Stimulated activated CD4-positive, alpha-beta T cell treated with anti-CD3 and anti-CD28 coated beads, Interleukin-15, amount 100 ng/mL, for 1 hour (primary cell): ENCODE measurements at places on chromosomes 6 and 20.

- no peak for DNase-seq
Measured at GRCh38 chr6:138098306-138098705, 8.9 kb downstream of the PERP start.

GRCh38 chr20:62197801-62198200 lies 15.0 kb downstream of the MTG2 start:
- no peak for DNase-seq

- no peak for DNase-seq
Measured at GRCh38 chr6:141925001-141925400, 207.7 kb upstream of the GJE1 start.

DNA sequence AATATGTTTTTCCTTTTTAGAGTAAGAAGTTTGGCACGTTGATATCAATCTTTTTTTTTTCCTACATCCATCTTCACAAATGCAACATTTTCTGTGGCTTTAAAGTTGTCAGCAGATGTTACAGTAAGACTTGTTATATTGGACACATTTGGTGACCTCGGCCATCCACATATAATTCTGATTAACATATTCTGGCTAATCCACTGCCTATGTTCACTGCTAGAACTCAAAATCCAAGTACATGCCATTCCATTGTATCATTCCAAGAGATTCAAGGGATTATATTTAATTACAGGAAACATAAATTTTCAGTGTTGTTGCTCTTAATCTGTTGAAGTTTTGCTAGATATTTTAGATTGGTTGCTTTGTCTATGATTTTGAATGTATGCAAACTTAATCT lies 367.6 kb downstream of the TENT5A start:
- no peak for DNase-seq

DNA sequence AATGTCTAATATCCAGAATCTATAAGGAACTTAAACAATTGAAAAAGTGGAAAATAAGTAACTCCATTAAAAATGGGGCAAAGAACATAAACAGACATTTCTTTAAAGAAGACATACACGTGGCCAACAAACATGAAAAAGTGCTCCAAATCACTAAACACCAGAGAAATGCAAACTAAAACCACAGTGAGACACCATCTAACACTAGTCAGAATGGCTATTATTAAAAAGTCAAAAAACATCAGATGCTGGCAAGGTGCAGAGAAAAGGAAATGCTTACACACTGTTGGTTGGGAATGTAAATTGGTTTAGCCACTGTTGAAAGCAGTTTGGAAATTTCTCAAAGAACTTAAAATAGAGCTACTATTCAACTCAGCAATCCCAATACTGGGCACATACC lies 169.2 kb upstream of the MANEA start:
- DNase-seq, result no peak

- DNase-seq, result no peak
Measured at GRCh38 chr6:31473780-31474761, 23.9 kb upstream of the MICB start.

GRCh38 chr6:28657769-28658465 lies 132.2 kb downstream of the GPX5 start:
- DNase-seq, result no peak

DNA sequence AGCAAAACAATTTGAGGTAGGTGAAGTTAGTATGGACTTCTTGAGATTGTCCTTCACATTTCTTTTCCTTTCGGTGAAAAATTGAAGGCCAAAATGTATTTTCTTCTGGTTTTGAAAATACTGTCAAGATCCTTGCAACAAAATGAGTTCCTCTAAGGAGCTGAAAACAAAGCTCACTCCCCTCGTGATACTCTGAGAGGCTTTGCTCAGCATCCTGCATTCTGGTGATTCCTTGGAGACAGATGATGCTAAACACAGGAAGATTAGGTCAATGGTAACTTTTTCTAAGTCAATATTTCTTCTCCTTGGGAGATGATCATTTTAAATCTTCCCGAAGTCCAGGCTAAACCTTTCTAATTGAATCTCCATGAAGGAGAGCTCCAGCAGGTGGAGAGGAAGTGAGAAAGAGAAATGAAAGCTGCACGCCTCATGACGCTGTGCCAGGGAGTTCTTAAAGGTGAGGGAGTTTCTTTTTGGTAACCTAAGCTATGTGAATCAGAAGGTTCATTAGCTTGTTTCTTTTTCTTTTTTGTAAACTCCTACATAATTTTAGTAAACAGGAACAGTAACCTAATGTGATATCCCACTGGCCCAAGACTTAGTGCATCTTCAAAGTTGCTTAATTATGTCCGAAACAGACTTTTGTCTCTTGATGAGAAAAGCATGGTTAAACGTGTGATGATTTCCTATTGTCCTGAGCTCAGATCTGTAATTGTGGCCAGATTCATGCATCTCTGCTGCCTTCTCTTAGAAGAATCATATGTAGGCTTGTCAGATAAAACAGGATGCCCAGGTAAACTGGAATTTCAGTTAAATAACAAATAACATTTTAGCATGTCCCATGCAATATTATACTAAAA lies 15.0 kb downstream of the ESR1 start:
- DNase-seq, result no peak

DNA sequence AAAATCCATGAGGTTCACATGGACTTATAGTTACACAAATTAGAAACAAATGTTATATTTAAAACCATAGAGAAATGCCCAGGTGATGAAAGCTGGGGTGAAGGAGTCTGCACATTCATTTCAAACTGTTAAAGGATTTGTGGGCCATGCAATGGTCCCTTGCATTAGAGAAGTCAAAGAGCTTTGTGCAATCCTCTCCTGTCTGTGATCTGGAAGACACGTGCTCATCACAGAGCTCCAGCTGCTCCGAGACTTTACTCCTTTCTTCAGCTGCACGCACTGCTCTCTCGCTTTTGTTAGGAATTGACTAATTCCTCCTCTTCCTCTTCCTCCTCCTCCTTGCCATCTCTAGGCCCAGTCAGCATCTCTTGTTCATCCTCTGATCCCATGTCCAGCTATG lies 4.1 kb upstream of the AIF1 start:
- DNase-seq, result no peak

DNA sequence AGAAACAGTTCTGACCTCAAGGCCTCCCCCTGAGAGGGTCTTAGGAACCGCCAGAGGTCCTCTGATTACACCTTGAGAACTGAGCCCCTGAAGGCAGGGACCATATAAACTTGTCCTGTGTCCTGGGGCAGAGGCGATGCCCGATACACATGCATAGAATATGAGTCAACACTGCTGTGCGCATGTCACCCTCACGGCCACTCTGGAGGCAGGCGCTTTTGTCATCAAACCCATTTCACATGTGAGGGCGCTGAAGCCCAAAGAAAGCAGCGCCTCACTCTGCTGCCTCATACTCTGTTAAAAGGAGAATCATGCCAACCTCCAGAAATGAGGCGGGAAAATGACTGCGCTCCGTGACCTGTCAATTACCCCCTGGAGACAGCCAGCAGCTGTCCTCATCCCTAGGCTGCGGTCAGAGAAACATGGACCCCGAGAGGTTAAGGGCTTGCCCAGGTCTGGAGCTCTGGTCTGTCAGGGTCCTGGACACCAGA lies 158.3 kb downstream of the GRM4 start:
- no peak for DNase-seq

DNA sequence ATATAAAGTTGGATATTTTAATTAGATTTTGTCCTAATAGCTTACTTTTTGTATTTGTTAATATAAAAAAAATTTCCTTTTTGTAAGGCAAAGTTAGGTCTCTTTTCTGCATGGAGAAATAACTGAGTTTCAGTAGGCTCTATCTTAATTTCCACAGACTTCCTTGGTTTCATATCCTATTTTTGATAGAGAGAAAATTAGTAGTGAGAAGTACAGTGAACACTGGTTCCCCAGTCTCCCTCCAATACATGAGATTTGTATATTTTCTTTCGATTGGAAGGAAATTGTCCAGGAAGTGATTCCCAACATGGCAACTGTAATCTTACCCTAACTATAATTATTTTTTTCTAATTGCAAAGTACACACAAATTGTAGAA lies 26.4 kb downstream of the TRIM27 start:
- DNase-seq, result no peak

- no peak for DNase-seq
Measured at GRCh38 chr20:55530763-55531162, 474.6 kb downstream of the CBLN4 start.

- DNase-seq, result no peak
Measured at GRCh38 chr6:35905141-35905785, 15.6 kb downstream of the SRPK1 start.

DNA sequence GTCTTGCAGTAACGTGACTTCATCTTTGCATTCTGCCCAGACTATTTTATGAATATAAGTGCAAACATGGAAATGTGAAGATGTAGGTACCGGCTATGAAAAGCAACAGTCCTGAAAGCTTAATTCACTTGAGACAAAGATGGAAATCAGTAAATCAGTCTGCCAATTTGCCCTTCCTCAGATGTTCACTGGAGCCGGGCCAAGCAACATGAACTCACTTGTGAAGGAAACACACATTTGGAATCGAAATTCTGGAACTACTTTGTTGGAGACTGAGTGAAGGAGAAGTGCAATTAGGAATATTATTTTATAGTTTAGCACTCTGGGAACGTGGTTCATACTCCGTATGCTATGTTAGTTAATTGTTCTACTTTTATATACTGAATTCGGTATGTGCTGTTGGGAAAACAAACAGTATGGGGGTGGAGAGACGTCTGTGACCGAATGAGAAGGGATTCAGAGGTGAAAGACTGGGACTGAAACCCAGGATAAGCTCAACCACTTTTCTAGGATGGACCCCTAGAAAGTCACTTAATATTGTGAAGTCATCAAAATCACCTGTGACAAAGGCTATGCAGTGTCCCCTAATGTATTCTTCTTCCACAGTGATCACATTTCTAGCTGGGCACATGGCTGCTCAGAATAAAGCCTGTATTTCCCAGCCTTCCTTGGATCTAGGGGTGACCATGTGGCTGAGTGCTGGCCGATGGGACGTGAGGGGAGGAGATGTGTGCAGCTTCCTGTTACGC lies 95.5 kb downstream of the PREX1 start:
- no peak for DNase-seq

DNA sequence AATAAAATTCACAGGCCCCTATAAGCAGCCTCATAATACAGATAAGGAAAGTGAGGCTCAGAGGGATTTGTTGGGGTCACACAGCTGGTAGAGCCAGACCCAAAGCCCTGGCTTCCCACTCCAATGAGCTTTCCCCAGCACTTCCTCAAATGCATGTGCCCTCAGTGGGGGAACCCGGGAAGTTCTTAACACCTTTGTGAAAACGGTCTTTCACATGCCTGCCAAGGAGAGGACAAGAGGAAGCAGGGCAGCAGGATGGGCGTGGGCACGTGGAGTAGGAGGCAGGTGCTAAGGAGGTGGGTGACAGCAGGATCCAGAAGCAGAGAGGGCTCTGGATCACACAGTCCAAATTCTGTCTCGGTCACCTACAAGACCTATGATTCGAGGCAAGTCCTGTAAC lies 598 bp downstream of the PI16 start:
- DNase-seq, result no peak

- no peak for DNase-seq
Measured at GRCh38 chr6:53018446-53018845, 23.4 kb upstream of the GSTA4 start.

DNA sequence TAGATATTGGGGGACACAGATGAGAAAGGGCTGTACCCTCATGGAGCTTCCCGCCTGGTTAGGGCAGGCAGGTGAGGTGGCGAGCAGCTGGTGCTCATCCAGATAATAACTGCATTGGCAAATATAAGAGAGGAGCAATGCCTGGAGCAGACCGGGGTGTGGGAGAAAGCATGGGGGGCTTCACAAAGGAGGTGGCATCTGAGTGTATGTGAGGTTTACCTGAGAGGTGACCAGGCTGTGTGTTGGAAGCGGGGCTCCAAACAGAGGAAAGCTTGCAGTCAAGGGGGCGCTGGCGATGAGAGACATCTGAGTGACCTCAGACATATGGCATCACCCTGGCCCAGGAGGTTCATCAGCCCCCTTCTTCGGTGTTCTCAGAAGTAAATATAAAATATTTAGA lies 72.1 kb upstream of the PMEPA1 start:
- no peak for DNase-seq

DNA sequence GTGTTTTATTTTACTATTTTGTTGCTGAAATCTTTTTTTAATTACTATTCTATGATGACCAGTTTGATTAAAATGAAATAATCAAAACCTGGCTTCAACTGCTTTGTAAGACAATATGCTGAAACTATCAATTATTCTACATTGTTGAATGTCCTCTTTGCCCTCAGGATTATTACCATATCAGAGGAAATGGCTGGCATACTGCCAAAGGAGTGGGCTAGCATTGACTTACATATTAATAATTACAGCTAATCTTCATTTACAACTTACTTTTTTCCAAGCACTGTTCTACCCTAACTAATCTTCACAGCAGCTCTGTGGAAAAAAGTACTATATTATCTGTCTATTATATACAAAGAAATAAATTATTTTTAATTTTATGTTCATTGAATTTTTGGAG lies 560.5 kb downstream of the BCKDHB start:
- no peak for DNase-seq

- DNase-seq, result no peak
Measured at GRCh38 chr20:42419814-42420532, 769.7 kb downstream of the PTPRT start.

GRCh38 chr6:53461041-53461656 lies 83.8 kb downstream of the GCLC start:
- no peak for DNase-seq

DNA sequence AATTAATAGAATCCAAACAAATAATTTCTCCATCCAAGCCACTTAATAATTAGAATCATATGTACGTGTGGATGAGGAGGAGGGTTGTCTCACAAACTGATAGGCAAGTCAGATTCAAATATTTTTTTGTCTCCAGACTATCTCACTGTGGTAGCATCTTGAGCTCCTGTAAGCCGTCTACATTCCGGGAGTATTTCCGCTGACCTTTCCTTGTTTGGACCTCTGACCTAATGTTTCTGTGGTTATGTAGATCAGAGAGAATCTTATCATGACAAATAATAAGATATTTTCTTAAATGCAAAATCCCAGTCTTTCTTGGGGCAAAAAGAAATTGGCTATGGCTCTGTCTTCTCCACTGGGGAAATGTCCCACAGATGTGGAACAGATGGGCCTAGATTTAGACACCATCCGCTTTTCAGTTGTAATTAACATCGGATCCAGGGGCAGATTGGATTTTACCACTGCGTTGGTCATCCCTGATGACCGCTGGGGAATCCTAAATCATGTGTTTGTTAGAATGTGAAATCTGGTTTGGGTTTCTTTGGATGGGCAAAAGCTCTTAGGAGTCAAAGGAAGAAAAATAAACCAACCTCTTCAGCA lies 197.1 kb upstream of the RIN2 start:
- DNase-seq, result no peak

DNA sequence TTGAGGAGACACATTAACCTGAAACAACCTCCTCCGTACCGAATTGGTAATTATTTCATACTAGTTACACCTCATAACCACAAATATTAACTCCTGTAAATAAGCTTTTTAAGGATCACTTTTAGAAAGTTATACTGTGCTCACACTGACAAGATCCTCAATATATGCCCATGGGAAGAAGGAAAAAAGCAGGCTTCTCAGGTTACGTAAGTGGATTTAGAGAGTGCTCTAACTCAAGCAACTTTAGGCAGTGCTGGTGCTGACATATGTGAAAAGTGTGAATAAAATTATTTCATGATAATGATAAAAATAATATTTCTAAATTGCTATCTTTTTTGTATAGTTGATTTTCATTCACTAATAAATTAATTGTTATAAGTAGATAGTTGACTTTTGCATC lies 76.1 kb downstream of the PRKN start:
- DNase-seq, result no peak

GRCh38 chr6:151757506-151757955 lies 50.0 kb upstream of the ESR1 start:
- no peak for DNase-seq

- no peak for DNase-seq
Measured at GRCh38 chr6:106885679-106886078, 88.8 kb downstream of the CD24 start.

GRCh38 chr20:47785854-47786764 lies 828 bp upstream of the SULF2 start:
- DNase-seq, result no peak
